AML-193 (cell line): ENCODE measurements at places on chromosomes 1 and 21.

DNA sequence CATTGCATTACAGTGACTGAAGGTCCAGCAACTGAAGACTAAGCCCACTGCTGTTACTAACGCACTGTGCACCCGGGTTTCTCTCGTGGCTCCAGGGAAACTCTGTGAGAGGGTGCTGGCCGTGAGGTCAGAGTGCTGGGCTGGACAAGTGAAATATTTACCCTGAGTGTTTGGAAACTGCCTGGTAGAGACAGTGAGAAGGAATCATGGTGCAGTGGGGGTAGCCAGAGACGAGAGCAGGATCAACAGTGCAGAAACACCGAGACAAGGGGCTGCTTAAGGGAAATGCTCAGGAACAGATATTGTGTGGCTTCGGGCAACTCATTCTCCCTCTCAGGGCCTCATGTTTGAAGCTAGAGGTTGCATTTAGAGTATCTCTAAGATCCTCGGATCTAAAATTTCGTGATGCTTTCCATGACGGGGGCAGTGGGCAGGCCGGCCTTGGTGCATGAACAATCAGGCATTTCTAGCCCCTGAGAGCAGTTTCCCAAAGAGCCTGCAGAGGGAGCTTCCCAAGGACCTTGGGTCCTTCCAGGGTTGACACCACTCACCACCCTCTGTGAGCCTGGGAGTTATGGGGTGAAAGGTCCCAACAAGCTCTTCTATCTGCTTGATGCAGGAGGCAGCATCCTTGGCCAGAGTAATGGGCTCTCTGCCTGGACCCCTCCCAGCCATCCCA, 9.7 kb downstream of the CD2 start:
- DNase-seq, result no peak

- DNase-seq, result no peak
These were observed 47.9 kb upstream of the NUF2 start for GRCh38 chr1:163273766-163274441.

GRCh38 chr1:26518355-26518754, 11.2 kb upstream of the RPS6KA1 start:
- no peak for DNase-seq

- DNase-seq, result no peak
These were observed 3.1 kb upstream of the LMOD1 start for GRCh38 chr1:201949491-201949890.

GRCh38 chr21:16308269-16308668, 578.5 kb downstream of the USP25 start:
- no peak for DNase-seq

DNA sequence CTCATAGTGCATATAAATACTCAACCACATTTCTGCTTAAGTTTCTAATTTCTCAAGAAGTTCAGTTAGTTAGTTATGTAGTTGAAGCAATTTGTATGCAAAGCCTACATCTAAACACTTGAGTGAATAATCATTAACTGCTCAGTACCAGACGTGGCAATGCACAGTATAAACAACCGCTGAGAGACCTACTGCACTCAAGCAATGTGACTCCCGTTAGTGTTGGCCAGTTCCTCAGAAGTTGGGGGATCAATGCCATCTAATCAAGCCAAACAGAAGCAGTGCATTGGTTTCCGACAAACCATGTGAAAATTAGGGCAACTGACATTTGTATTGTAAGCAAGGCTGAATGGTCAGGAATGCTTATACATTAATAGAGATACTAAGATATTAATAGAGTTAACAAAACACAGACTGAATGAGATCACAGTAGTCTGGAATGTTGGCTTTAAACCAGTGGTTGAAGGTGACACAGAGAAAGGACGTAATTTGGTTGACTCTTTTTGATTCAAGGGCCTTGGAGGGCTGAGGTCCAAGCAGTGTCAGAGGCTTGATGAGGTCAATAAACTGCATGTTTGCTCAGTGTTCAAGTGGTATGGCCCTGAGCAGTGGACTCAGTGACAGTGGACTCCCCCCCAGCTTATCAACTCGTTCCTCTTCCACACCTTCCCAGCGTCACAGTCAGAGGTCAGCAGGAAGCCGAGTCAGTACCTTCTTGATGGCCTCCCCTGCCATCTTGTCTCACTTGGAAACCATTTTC, 255.5 kb downstream of the CTH start:
- no peak for DNase-seq

GRCh38 chr21:15841856-15842564, 112.2 kb downstream of the USP25 start:
- no peak for DNase-seq

- no peak for DNase-seq
These were observed 7.6 kb downstream of the DR1 start for GRCh38 chr1:93353286-93353685.

- peak; percentile 47 for DNase-seq
These were observed 577 bp downstream of the IKBKE start for GRCh38 chr1:206470692-206471414.

DNA sequence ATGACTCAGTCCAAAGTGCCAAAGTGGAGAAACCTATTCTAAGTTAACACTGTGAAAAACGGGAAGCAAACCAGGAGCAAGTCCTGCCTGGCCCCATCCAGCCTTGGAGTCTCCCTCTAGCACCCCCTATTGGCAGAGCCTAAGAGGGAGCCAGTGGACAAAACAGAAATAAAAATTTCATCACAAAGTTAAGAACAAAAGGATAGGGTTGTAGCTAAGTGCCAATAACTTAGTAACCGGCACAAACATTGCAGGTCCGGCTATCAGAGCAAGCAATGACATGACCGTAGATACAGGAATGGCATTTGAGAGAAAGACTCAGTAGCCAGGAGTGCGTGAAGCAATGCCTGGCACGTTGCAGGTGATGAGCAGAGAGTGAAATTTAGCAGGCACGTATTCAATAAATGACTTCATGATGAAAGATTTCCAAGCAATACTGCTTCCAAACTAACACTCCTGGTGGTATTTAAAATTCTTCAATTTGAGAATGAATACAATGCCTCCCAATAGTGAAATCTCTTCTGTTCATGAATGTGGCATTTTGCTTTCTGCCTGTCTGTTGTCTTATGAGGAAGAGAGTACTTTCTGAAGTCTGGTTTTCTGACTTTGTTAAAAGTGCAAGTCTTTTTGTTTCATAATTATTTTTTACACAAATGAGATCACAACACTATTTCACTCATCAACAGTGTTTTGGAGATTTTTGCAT, 391.0 kb downstream of the OMA1 start:
- peak; percentile 52 for DNase-seq

DNA sequence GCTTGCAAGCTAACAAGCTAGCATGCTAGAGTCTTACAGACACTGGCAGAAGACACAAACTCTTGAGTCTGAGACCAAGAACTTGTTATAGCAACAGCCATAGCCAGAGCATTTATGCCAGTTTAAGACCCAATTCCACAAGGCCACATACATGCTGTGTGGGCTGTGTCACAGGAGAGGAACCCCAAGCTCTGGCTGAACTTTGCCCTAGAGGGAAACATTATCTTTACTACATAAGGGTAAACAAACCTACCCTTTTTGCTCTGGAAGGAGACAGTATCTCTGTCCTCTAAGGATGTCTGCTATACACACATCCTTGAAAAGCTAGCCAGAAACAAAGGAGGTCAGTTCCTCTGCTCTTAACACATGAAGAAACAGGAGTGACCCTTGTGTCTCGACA, 70.3 kb downstream of the HSF2BP start:
- DNase-seq, result no peak

- no peak for DNase-seq
These were observed 86.9 kb downstream of the LYST start for GRCh38 chr1:235779770-235780169.

DNA sequence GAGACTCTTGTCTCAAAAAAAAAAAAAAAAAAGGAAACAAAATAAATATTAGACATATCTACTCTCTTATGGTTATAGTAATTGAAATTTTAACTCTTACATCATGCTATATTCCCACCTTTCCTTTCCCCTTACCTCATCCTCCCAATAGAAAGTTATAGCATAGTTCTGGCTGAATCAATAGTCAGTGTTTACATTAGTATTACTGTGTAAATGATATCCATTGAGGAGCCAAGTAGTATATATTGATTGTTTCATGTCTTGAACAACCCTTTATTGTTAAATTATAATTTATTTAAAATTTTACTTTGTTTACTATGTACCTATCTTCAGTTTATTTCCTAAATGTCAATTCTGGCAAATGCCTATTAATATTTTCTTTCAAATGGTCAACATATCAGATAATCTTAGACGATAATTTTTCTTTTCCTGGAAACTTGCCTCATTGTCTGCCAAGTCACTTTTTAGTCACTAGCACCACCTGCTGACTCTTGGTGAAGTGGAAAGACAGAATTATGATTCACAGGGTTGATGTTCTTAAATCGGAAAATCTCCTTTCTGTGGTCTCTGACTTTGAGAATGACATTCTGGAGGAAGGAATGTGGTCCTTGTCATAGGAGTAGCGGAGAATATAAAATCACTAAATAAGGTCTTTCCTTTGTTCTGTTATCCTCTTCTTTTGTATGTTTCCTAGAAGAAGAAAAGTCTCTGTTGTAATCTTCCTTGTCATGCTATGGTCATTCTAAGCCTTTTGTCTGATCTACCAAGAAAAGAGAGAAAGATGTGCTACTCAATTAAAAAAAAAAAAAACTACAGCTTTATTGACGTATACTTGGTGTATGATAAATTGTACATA, 8.6 kb downstream of the HJV start:
- peak; percentile 63 for DNase-seq

GRCh38 chr1:247375747-247376146, 40.2 kb upstream of the NLRP3 start:
- no peak for DNase-seq

DNA sequence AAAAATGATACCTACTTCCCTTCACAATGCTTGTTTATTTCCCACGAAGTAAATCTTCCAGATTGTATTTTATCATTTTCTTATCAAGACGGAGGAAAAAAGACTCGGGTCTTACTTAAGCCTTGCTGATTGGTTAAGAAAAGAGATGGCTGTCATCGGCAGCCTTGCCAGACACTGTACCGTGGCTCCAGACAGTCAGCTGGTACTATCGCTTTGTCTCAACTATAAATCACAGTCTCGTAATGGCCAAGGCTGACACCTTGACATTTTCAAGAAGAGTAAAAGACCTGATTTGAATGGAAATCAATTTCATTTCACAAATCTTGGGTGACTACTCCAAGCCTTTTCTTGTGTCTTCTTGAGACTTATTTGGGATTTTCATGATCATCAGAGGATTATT, 868.0 kb downstream of the USP25 start:
- no peak for DNase-seq

- DNase-seq, result no peak
These were observed 36.2 kb upstream of the LRIG2 start for GRCh38 chr1:113036639-113037321.

GRCh38 chr1:243354511-243355153, 98.8 kb downstream of the SDCCAG8 start:
- DNase-seq, result no peak

DNA sequence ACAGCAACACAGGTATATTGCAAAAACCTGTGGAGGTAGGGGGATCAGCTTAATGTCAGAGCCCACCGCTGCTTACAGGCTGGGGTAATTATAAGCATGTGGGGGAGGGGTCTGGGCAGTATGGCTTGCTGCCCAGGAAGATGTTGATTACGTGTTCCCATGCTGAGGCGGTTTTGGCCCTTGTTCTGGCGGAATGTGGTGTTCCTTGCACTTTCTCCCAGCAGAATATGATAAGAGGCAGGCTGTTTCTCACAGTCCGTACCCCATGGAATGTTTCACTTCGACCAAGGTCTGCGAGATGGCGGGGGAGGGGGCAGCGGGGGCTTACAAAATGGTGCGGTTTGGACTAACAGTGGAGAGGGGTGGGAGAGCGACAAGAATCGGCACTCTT, 9.8 kb upstream of the HPCAL4 start:
- no peak for DNase-seq

- no peak for DNase-seq
These were observed 9.8 kb downstream of the CD101 start for GRCh38 chr1:117011334-117011733.

DNA sequence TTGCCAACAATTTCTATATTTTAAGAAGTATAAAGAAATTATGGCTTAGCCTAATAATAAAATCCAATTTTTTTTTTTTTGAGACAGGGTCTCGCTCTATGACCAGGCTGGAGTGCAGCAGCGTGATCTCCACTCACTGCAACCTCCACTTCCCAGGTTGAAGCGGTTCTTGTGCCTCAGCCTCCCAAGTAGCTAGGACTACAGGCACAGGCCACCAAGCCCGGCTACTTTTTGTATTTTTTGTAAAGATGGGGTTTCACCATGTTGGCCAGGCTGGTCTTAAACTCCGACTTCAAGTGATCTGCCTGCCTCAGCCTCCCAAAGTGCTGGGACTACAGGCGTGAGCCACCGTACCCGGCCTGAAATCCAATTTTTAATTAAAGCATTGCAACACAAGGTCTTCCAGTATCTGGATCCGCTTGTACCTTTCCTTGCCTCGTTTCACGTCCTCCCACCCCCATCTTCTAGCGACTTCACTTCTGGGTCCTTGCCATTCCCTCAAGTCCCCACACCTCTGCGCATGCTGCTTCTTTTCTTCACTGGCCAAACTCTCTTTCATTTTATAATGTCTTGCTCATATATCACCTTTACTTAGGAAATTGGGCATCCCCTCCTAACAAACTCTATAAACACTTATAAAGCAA, 2.3 kb downstream of the FUBP1 start:
- no peak for DNase-seq

DNA sequence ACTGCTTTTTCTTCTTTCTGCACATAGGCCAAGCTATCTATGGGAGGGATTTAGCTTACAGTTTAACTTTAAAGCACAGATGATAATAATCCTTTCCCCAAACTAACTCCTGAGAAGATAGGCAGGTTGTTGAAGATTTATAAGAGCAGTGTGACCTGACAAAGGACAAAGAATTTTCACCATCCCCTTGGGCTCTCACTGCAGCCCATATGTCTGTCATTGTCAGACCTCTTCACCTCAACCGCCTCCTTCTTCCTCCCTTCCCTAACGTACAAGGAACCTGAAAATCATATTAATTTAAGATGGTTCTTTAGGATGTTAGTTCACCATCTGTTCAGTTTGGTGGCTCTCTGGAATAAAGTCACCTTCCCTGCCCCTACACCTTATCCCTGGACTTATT, 5.0 kb downstream of the RNU1-2 start:
- DNase-seq, result peak; percentile 43
